ENCODE measurements at places on chromosomes 3 and 15. TPM values are rescaled to one million over a fixed set of nuclear protein-coding genes. Genes with fewer than 3 reads are reported as not detected.
A peak's percentile ranks its signal among the peaks of the same experiment; 100 is the strongest.

- H3K4me3 ChIP-seq: no peak overlapping the region
- no peak overlapping the region for H3K27ac ChIP-seq
- H3K27me3 ChIP-seq: no peaks in the 10 kb centered on the region
- peaks cover 7% of the 10 kb centered on the region for H3K4me1 ChIP-seq
Measured at GRCh38 chr3:53282581-53282980, 26.8 kb upstream of the TKT start.

DNA sequence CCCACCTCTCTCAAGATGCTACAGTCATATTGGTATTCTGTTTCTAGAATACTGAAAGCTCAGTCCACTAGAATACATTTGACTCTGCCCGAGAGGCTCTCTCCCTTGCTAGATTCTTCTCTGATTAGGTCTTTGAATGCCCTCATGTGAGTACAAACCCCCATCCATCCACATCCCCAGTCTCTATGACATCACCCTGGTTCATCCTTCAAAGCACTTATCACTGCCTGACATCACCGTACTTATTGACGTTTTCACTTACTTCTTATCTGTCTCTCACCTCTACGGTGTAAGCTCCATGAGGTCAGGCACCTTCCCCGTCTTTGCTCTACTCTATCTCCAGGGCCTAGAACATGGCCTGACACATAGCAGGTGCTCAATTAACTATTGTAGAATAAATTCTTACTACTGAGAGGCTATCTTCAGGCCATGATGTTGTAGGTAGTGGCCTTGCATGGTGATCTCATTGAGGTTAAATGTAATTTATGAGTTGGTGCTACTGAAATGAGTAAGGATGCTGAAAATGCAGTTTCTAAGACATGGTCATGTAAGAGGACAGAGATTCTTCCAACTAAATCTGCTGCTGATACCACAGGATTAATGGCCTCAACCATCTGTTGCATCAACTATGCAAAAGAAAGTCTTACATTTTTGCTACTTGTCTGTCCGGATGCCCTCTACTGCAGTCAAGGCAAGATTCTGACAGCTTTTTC lies 26.8 kb downstream of the EOGT start:
- DNase-seq: no peak
- no peaks in the 10 kb centered on the region for H3K4me1 ChIP-seq

DNA sequence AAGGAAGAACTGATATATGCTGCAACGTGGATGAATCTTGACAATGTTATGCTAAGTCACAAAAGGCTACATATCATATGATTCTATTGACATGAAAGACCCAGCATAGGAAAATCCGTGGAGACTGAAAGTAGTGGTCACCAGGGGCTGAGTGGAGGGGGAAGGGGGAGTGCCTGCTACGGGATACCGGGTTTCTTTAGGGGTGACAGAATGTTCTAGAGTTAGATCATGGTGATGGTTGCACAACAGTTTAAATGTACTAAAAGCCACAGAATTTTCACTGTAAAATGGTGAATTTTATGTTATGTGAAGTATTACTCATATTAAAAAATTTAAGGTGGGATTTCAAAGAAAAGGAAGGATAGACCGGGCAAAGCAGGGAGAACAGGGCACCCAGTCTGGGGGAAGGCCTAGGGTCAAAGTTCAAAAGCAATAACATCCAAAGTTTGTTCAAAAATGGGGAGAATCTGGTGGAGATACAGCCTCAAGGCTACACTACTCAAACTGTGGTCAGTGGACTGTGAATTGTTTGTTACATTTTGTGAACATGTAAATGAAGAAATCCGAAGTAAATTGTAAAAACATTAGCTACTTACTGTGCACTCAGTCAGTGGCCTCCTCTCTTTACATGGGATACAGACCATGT lies 74.2 kb upstream of the FNDC3B start:
- no peak for DNase-seq

DNA sequence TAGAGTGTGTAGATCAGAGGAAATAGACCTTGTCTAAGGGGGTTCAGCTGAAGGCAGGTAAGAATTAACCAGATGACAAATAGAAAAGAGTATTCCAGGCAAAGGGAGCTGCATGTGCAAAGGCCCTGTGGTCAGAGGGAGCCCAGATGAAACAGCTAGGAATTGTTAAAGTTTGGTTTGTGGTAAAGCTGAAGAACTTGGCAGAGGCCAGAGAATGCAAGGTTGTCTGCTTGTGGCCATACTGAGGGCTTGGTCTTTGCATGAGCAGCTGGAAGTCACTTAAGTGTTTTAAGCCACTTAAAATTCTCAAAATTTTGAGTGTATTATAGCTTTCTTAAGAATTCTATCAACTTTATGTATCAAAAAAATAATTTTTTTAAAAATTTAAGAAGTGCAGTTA lies 116.5 kb downstream of the NEK10 start:
- H3K4me3 ChIP-seq: no peak overlapping the region
- no peaks in the 10 kb centered on the region for H3K36me3 ChIP-seq
- no peaks in the 10 kb centered on the region for H3K27me3 ChIP-seq
- no peak overlapping the region for H3K27ac ChIP-seq
- no peaks in the 10 kb centered on the region for H3K4me1 ChIP-seq
- DNase-seq: no peak

DNA sequence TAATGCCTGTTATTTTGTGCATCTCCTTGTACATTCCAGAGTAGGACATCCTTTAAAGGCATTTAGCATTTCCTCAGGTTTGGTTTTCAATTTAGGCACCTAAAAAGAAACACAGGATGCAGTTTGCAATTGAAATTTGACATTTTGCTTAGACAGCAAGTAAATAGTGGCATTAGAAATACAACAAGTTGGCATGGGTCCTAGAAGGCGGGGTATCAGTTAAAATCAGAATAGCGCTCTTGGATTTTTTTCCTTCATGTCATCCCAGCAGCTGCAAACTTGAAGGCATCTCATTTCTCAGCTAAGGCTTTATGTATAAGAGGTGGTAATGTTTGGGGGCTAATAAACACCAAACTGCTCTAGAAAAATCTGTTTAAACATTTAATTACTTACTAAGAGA lies 47.5 kb upstream of the SKOR1 start:
- no peak overlapping the region for H3K4me3 ChIP-seq
- H3K36me3 ChIP-seq: no peaks in the 10 kb centered on the region
- no peaks in the 10 kb centered on the region for H3K4me1 ChIP-seq
- no peak for DNase-seq
- no peak overlapping the region for H3K27ac ChIP-seq
- H3K27me3 ChIP-seq: no peaks in the 10 kb centered on the region

GRCh38 chr3:63029326-63029725 lies 154.1 kb upstream of the CADPS start:
- H3K4me3 ChIP-seq: no peak overlapping the region
- H3K27ac ChIP-seq: no peak overlapping the region
- H3K36me3 ChIP-seq: no peaks in the 10 kb centered on the region

The ZNF660 gene
- total RNA-seq: not detected

The CCR5 gene
- total RNA-seq: 1.4 TPM

The CYP1A2 gene
- total RNA-seq: not detected

GRCh38 chr3:16183601-16184270 lies 9.3 kb downstream of the GALNT15 start:
- no peaks in the 10 kb centered on the region for H3K27me3 ChIP-seq
- no peaks in the 10 kb centered on the region for H3K36me3 ChIP-seq
- DNase-seq: no peak
- no peaks in the 10 kb centered on the region for H3K4me1 ChIP-seq
- no peak overlapping the region for H3K4me3 ChIP-seq

DNA sequence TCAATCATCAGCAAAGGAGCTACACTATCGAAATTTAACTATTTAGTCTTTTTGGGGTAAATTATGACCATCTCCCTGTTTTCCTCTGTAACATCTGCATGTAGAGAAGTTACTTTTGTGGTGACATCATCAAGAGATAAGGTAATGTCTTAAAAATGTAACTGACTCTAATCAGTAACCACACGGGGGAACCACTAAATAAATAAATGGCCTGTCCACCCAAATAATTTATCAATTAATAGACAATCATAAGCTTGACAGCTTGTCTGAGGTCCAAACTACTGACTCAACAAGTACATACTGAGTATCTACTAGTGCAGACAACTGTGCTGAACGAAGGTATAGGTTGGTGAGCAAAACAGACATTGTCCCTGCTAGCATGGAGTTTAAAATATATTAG lies 219.3 kb downstream of the SLC9A9 start:
- no peak overlapping the region for H3K4me3 ChIP-seq
- H3K27me3 ChIP-seq: no peaks in the 10 kb centered on the region
- H3K27ac ChIP-seq: no peak overlapping the region
- DNase-seq: no peak
- H3K4me1 ChIP-seq: peaks cover 2% of the 10 kb centered on the region

DNA sequence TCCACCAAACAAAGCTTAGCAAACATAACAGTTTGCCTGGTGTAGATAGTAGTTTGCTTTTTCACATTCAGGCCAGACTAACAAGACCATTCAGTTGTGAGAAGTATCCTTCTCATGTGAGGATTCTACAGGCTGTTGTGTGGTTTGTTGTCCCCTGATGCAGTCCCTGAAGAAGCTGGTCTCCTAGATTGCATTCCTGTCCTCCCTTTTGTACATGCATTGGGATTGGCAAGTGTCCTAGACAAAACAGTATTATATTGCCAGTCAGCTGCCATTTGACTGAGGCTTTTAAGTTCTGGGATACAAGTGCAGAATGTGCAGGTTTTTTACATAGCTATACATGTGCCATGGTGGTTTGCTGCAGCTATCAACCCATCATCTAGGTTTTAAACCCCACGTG lies 362.0 kb upstream of the IL12A start:
- H3K4me1 ChIP-seq: no peaks in the 10 kb centered on the region
- no peak for DNase-seq
- no peaks in the 10 kb centered on the region for H3K27me3 ChIP-seq
- no peak overlapping the region for H3K4me3 ChIP-seq
- H3K36me3 ChIP-seq: no peaks in the 10 kb centered on the region
- no peak overlapping the region for H3K27ac ChIP-seq

DNA sequence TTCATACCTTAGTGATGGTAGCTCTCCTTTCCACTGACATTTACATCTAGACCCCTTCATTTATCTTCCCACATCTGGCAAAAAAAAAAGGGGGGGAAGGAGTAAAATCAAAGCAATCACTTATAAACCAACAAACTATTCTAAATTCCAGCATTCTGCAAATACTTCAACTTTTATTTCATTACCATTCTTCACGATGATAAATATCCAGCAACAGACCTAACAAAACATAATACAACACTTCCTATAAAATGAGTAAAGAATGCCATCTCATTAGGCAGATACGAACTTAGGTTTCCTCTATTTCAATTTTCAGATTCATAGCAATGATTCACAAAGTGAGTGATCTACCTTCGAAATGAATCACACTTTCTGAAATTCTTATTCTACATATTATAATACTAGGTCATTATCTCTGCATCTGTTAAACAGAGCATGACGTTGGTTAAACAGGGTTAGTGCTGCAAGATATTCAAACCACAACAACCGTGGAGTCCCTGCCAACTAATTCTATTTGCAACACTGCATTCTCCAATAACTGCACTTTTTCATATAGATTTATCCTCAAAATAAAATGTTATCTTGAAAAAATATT lies at the start of gene LRRFIP2:
TSS of gene LRRFIP2 (minus strand) at position 51 of the 595 bp plus-strand sequence. CDS start 25,599 bp downstream, outside the sequence.
- DNase-seq: no peak
- peaks cover 32% of the 10 kb centered on the region for H3K4me1 ChIP-seq
- H3K27me3 ChIP-seq: no peaks in the 10 kb centered on the region
- peak within 1 kb of the TSS; percentile 100 for H3K27ac ChIP-seq
- no peaks in the 10 kb centered on the region for H3K36me3 ChIP-seq
- H3K4me3 ChIP-seq: peak within 1 kb of the TSS; percentile 99

- no peak for DNase-seq
- H3K27me3 ChIP-seq: no peaks in the 10 kb centered on the region
- H3K36me3 ChIP-seq: no peaks in the 10 kb centered on the region
- no peaks in the 10 kb centered on the region for H3K4me1 ChIP-seq
- H3K27ac ChIP-seq: no peak overlapping the region
Measured at GRCh38 chr15:71737761-71738160, 72.6 kb upstream of the NR2E3 start.

The MESD gene
- 15.8 TPM for total RNA-seq

The GOLGA6D gene
- total RNA-seq: not detected

GRCh38 chr3:51942603-51943450 lies 664 bp downstream of the PARP3 start:
- no peaks in the 10 kb centered on the region for H3K27me3 ChIP-seq
- no peaks in the 10 kb centered on the region for H3K36me3 ChIP-seq
- H3K4me3 ChIP-seq: peak overlapping the region; percentile 42

GRCh38 chr3:153853163-153853562 lies 268.0 kb upstream of the ARHGEF26 start:
- H3K27ac ChIP-seq: no peak overlapping the region
- no peak for DNase-seq
- H3K4me3 ChIP-seq: no peak overlapping the region

- DNase-seq: no peak
- H3K4me1 ChIP-seq: no peaks in the 10 kb centered on the region
- no peaks in the 10 kb centered on the region for H3K36me3 ChIP-seq
- H3K4me3 ChIP-seq: no peak overlapping the region
- no peak overlapping the region for H3K27ac ChIP-seq
Measured at GRCh38 chr15:74504418-74504817, 36.6 kb upstream of the ARID3B start.

The LYZL4 gene
- not detected for total RNA-seq

DNA sequence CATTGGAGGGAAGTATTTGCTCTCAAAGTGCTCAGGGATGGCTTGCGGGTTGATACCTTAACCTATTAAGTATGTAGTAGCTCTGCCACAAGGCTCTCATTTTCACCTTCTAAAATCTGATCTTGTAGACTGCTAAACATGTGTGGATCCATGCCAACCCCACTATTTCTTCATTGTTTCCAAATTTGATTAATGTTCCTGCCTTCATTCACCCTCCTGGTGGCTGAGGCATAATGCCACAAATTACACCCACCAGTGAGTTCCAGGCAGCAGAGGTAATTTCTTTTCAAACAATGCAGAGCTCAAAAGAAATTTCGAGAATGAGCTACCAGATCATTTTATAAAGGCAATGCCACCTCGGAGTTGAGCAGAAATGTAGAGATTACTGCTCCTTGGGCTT lies 71.0 kb downstream of the EDEM1 start:
- H3K27ac ChIP-seq: no peak overlapping the region
- no peak overlapping the region for H3K4me3 ChIP-seq
- H3K4me1 ChIP-seq: peaks cover 4% of the 10 kb centered on the region
- no peaks in the 10 kb centered on the region for H3K27me3 ChIP-seq
- DNase-seq: no peak
- no peaks in the 10 kb centered on the region for H3K36me3 ChIP-seq

DNA sequence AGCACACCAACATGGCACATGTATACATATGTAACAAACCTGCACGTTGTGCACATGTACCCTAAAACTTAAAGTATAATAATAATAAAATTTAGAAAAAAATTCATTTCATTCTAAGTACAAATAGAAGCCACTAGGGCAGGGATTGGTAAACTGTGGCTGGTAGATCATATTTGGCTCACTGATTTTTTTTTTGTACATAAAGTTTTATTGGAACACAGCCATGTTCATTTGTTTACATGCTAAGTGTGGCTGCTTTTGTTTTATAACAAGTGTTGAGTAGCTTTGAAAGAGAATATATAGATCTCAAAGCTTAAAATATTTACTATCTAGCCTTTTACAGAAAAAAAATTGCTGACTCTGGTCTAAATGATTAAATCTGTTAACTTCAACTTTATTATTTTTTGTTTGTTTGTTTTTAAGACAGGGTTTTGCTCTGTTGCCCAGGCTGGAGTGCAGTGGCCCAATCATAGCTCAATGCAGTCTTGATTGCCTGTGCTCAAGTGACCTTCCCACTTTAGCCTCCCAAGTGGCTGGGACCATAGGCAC lies 32.8 kb downstream of the SLC30A4 start:
- H3K27ac ChIP-seq: no peak overlapping the region
- no peaks in the 10 kb centered on the region for H3K36me3 ChIP-seq
- no peaks in the 10 kb centered on the region for H3K27me3 ChIP-seq
- H3K4me1 ChIP-seq: no peaks in the 10 kb centered on the region
- H3K4me3 ChIP-seq: no peak overlapping the region

The CPNE4 gene
- total RNA-seq: not detected
